Right cardiac atrium (tissue), 5 donors: ENCODE measurements at places on chromosomes 2 and 18. TPM values are rescaled to one million over a fixed set of nuclear protein-coding genes. Genes with fewer than 3 reads are reported as not detected.

The ITPRIPL1 gene
- total RNA-seq: 0.82 TPM

The SDC1 gene
- 0.15 TPM for total RNA-seq

The ACMSD gene
- total RNA-seq: not detected

The DAW1 gene
- total RNA-seq: not detected

The CLEC4F gene
- 0.40 TPM for total RNA-seq

The CYP27C1 gene
- total RNA-seq: 0.29 TPM

The HOXD12 gene
- total RNA-seq: not detected

The PRKAG3 gene
- total RNA-seq: not detected

The SERPINB11 gene
- not detected for total RNA-seq

The UNC50 gene
- 29.4 TPM for total RNA-seq

The LINC00305 gene
- total RNA-seq: not detected

The GALNT5 gene
- total RNA-seq: 1.6 TPM

The HOXD9 gene
- not detected for total RNA-seq

The SLC4A5 gene
- total RNA-seq: 1.1 TPM

The SIX2 gene
- total RNA-seq: 0.54 TPM

The KLHL41 gene
- total RNA-seq: 90.6 TPM

The IL36B gene
- total RNA-seq: not detected

The TWIST2 gene
- 4.6 TPM for total RNA-seq

The RUFY4 gene
- total RNA-seq: not detected

The SCN7A gene
- 20.7 TPM for total RNA-seq

The RAMP1 gene
- 122 TPM for total RNA-seq

The SPOPL gene
- 16.7 TPM for total RNA-seq

The D2HGDH gene
- total RNA-seq: 19.7 TPM

The ZNF532 gene
- 72.4 TPM for total RNA-seq

The OBSL1 gene
- 308 TPM for total RNA-seq

The FASTKD2 gene
- total RNA-seq: 28.7 TPM

The MRPL30 gene
- 26.0 TPM for total RNA-seq

The UPP2 gene
- not detected for total RNA-seq

The ZNF396 gene
- 0.89 TPM for total RNA-seq

The POMC gene
- total RNA-seq: 5.4 TPM

The DSG4 gene
- total RNA-seq: not detected

The SCYGR4 gene
- total RNA-seq: not detected

The IL37 gene
- not detected for total RNA-seq

The SPEG gene
- 160 TPM for total RNA-seq

The KCNG2 gene
- total RNA-seq: 0.15 TPM

The MARCHF4 gene
- not detected for total RNA-seq

The PIEZO2 gene
- total RNA-seq: 0.74 TPM

The ARHGAP15 gene
- 8.4 TPM for total RNA-seq

The BOLA3 gene
- total RNA-seq: 111 TPM

The PPP1R1C gene
- 12.2 TPM for total RNA-seq

The PDCD1 gene
- total RNA-seq: 5.2 TPM

The C2orf80 gene
- not detected for total RNA-seq
